CD4-positive, alpha-beta memory T cell (primary cell): ENCODE measurements at places on chromosomes 5 and 9.

DNA sequence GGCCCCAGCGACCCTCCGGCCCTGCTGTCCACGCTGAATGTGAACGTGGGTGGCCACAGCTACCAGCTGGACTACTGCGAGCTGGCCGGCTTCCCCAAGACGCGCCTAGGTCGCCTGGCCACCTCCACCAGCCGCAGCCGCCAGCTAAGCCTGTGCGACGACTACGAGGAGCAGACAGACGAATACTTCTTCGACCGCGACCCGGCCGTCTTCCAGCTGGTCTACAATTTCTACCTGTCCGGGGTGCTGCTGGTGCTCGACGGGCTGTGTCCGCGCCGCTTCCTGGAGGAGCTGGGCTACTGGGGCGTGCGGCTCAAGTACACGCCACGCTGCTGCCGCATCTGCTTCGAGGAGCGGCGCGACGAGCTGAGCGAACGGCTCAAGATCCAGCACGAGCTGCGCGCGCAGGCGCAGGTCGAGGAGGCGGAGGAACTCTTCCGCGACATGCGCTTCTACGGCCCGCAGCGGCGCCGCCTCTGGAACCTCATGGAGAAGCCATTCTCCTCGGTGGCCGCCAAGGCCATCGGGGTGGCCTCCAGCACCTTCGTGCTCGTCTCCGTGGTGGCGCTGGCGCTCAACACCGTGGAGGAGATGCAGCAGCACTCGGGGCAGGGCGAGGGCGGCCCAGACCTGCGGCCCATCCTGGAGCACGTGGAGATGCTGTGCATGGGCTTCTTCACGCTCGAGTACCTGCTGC is 839 bp downstream of the KCNV2 start:
- no peak for DNase-seq

DNA sequence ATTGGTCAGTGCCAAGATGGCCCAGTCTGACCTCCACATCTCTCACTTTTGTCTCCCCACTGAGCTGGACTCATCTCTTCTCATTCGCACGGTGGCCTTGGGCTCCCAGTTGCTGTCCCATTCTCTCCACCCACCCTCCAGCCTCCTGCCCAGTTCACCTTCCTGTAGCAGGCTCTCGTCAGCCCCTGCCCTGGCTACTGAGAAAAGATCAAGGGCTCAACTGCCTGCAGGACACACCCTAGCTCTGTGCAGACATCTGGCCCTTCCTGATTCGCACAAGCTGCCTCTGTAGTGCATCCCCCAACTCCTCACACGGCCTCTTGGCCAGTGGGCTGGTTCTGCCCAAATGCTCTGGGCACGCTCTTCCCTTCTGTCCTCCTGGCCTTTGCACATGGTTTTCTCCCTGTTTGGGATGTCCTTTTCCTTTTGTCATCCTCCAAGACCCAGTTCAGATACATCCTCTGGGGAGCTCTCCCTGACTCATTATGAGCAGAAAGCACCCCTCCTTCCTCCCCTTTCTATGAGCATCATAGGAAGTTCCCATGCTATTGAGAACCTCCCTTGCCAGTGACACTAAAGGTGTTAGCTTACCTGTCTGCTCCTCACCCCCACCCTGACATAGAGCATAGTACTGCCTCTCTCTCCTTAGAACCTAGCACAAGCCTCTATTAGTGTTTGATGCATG is 78.5 kb upstream of the TGFBR1 start:
- DNase-seq: no peak

- no peak for DNase-seq
Observed at GRCh38 chr5:64417390-64417789, 88.4 kb upstream of the RGS7BP start.

DNA sequence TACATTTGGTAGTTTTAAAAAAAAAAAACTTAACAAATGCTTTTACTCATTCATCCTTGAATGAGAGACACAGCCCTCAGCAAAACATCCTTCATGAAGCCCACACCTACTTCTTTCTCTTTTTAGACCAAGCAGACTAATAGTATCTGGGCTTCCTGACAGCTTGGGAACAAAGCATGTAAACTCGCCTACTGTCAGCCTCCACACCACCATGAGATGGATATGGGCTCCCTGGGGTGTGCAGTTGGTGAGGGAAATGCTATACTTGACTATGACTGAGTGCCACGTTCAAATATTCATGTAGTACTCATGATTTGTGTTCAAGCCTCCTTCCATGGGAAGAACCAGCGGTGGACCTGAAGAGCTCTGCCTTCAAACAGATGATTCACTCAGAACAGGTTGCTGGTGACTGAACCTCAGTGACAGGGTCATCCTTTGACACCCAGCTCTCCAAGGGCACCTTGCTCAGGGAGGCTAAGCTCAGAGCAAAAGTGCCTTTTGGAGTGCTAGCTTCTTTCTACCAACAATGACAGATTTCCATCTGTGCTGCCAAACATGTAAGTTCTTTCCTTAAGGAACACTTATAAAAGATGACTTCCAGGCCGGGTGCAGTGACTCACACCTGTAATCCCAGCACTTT is 36.8 kb downstream of the SLC22A5 start:
- DNase-seq: no peak

DNA sequence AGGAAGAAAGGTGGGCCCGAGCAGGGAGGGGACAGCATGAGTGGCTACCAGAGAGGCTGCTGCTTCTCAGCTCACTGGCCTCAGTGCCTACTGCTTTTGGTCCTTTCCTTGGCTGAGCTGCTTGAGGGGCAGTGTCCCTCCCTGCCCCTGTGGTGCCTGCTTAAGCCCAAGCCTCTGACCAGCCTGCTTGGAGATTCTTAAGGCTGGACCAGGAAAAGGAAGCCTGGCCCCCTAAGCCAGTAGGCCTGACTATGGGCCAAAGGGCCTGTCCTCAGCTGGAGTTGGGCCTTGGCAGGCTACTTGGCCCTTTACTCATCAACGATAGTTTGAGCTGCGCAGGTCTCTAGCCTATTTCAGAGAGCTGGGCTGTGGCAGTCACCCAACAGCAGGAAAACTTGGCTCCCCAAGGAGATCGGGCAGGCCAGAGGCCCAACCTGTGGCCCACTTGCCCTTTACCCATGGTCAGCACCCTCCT is 24.9 kb downstream of the TCF7 start:
- DNase-seq: no peak

GRCh38 chr5:154698763-154699162 is 56.4 kb upstream of the LARP1 start:
- no peak for DNase-seq

- DNase-seq: no peak
Observed at GRCh38 chr5:142749321-142749720, 20.9 kb upstream of the ARHGAP26 start.

- DNase-seq: no peak
Observed at GRCh38 chr9:92966518-92966800, 19.1 kb downstream of the FGD3 start.

DNA sequence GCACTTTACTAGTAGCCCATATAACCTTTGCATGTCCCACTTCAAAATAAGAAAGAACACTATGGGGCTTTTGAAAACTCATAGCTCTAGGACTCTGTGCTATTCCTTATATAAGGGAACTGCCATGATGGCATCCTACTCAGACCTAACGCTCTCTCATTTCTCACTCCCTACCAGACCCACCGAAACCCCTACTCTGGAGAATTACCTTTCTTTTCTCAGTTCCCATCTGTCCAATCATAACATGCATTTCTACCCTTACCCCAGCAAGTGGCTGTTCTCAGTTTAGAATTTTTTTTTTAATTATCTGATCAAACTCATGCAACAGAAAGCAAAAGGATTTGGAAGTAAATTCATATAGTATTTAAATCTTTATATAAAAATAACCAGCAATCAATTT is 27.3 kb downstream of the CARNMT1 start:
- DNase-seq: no peak

- DNase-seq: no peak
Observed at GRCh38 chr9:128411364-128412119, 9.1 kb upstream of the CERCAM start.

GRCh38 chr9:112032743-112033142 is 136.1 kb downstream of the UGCG start:
- no peak for DNase-seq

DNA sequence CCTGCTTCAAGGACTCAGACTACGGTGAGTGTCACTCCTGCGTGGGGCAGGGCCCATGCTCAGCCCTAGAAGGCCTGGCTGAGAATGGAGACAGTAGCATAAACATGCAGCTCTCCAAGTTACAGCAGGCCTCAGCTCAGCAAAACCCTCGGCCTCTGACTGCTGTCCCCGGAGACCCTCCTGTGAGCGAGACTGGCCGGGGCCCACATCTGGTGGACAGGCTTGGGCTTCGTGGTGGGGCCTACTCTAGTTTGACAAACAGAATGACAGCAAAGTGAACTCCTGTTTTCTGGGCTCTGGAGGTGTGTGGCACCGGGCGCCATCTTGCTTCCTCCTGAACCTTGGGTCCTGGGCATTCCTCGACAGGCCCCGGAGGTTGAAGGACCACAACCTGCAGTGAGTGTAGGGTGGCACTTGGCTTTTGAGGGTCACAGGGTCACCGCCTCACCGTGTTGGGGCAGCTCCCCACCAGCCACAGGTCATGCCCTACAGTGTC is 97.5 kb downstream of the PHF2 start:
- no peak for DNase-seq

GRCh38 chr9:98374385-98375051 is 119.1 kb upstream of the TBC1D2 start:
- no peak for DNase-seq

GRCh38 chr5:73770172-73771025 is 144.4 kb downstream of the ARHGEF28 start:
- no peak for DNase-seq

- no peak for DNase-seq
Observed at GRCh38 chr9:35487081-35487480, 2.8 kb upstream of the RUSC2 start.

DNA sequence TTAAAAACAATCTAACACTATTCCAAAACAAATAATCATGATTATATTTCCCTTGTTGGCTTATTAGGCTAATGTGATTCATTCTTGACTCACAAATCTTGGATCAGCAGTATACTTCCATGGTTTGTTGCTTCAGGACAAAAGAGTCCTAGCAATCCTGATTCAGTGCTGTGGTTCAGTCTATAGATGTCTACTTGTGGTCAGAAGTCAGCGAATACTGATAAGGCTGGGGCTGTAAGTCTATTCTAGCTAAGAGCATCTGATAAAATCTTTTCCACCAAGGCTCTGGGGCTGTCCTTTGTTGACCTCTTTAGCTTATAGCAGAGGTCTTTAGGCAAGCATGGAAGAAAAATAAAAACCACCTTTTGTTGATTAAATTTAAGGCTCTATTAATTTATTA is 4.4 kb upstream of the SMIM3 start:
- no peak for DNase-seq

DNA sequence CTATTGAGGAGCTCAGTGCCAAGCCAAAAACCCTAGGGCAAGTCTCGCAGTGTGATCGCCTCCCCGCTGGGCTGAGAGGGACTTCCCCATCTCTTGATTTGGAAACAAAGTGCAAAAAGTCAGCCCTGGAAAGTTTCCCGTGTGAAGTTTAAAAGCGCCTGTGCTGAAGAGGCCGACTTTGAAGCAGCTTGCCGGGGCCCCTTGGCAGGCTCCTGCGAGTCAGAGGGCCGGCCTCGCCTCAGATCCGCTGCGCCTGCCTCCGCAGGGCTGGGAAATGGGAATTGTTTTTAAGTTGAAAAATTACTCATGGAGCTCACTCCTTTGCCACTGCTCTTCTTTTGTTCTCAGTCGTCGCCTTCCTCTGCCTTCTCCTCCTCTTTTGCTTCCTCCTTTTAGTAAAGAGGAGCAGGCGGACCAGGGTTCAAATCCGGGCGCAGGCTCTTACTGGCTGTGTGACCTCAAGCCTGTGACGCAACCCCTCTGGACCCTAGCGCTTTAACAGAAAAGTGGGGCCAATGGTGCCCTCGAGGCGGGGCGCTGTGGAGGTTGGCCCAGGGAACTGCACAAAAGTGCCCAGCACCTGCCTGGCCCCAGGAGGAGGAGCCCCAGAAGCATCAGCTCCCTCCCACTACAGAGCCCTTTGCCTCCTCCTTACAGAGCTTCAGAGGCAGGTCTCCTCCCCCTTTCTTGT is 14.7 kb upstream of the LHX2 start:
- no peak for DNase-seq

DNA sequence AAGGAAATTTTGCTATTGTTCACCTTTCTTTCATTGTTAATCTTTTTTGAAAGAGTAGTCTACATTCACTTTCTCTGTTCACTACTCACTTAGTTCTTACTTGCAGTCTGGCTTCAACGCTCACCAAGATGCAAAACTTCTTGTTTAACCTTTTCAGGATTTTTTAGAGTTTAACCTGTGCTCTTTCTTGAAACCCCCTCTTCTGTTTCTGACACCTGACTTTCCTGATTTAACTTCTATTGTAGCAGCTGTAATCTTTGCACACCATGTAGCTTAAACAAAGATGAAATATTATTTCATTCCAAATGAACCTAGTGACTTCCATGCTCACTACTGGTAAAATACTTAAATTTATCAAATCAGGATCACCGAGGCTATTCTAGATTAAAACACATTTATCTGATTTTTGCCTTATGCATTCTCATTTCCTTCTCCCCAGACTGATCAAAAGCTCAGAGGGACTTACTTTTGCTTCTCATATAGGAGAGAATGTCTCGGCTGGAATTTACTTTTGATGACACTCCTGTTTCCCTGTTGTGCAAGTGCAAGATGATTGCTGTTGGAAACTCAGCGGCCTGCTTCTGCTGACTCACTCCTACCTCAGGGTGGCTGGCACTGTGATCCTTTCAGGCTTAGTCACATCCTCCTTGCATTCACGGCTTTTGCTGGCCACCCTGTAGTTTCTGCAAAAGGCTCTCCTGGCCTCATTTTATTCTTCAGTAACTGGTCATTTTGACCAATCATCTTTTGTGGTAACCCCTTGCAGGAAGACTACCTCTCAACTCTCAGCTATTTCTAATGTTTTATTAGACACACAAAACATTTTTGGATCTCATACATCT is 109.3 kb upstream of the IFNE start:
- DNase-seq: no peak

DNA sequence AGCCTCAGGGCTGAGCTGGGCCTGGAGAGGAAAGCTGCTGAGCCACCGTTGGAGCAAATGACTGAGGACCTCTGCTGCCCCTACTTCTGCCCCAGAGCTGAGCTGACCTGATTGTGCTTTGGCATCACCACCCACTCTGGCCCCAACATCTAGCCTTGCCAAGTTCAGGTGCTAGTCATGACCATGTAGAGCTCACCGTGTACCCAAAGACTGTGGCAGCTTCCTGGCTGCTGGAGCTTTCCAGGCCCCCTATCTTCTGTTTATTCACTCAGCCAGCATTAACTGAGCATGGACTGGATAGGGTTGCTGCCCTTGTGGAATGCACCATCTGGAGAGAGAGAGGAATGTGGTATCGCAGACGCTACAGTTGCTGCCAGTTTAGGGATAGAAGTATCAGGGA is 49.1 kb downstream of the JADE2 start:
- DNase-seq: no peak

GRCh38 chr5:15014809-15015208 is 143.2 kb upstream of the ANKH start:
- no peak for DNase-seq

- DNase-seq: peak; percentile 75
Observed at GRCh38 chr9:78035383-78035993, 3.9 kb upstream of the GNAQ start.

- no peak for DNase-seq
Observed at GRCh38 chr9:26244661-26245451, 566.6 kb upstream of the TUSC1 start.
